Activated B cell treated with CpG ODN at 0.5 μM for 24 hours (primary cell): ENCODE measurements at places on chromosomes 1 and 21. TPM values are rescaled to one million over a fixed set of nuclear protein-coding genes. Genes with fewer than 3 reads are reported as not detected.

DNA sequence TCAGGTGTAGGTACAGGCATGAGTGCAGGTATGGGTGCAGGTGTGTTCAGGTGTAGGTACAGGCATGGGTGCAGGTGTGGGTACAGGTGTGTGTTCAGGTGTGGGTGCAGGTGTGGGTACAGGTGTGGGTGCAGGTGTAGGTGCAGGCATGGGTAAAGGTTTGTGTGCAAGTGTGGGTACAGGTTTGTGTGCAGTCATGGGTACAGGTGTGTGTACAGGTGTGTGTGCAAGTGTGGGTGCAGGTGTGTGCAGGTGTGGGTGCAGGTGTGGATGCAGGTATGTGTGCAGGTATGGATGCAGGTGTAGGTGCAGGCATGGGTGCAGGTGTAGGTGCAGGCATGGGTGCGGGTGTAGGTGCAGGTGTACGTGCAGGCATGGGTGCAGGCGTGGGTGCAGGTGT lies 79.4 kb upstream of the ACTL8 start:
- H3K27ac ChIP-seq, result no peak overlapping the region
- H3K4me3 ChIP-seq, result no peak overlapping the region
- peaks cover 11% of the 10 kb centered on the region for H3K4me1 ChIP-seq

DNA sequence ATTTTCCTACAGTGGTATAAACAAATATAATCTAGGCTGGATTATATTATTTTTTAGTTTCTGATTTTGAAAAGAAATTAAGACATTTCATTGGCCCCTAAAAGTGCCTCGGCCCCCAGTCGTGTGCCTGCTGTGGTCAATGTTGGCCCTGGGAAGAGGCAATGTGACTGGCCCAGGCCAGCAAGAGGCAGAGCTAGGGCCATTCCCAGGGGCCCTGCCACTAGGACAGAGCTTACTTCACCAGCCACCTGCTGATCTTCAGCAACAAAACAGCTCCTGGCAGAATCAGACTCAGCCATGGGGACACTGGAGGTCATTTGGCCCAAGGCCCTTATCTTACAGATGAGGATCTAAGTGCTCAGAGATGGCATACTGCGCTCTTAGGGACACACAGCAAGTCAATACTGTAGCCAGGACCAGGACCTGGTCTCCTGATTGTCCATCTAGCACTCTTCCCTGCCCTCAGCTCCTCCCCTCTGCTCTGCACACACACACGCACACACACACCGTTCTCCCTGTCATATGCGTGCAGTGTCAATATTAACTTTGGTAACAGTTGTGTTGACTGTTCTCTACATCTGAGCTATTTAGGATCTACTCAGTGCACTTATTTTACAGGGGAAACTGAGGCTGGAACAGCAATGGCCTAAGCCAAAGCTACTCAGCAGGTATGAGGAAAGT lies 16.6 kb upstream of the KLHDC7A start:
- no peaks in the 10 kb centered on the region for H3K36me3 ChIP-seq
- no peak overlapping the region for H3K27ac ChIP-seq
- DNase-seq, result no peak
- no peak overlapping the region for H3K4me3 ChIP-seq
- H3K27me3 ChIP-seq, result peaks cover 19% of the 10 kb centered on the region

GRCh38 chr1:110305900-110306420 lies 33.2 kb upstream of the RBM15 start:
- H3K27me3 ChIP-seq, result no peaks in the 10 kb centered on the region
- H3K36me3 ChIP-seq, result no peaks in the 10 kb centered on the region
- no peak overlapping the region for H3K4me3 ChIP-seq

- no peak for DNase-seq
- no peaks in the 10 kb centered on the region for H3K36me3 ChIP-seq
- H3K27me3 ChIP-seq, result no peaks in the 10 kb centered on the region
Measured at GRCh38 chr1:162757476-162757875, 33.0 kb upstream of the HSD17B7 start.

- H3K4me3 ChIP-seq, result no peak overlapping the region
- no peak for DNase-seq
- peaks cover 34% of the 10 kb centered on the region for H3K4me1 ChIP-seq
- H3K27me3 ChIP-seq, result no peaks in the 10 kb centered on the region
Measured at GRCh38 chr1:206809504-206810084, 37.3 kb upstream of the IL10 start.

GRCh38 chr1:54125386-54126070 lies 27.3 kb downstream of the CDCP2 start:
- peaks cover 5% of the 10 kb centered on the region for H3K4me1 ChIP-seq
- H3K27ac ChIP-seq, result no peak overlapping the region
- no peak overlapping the region for H3K4me3 ChIP-seq

GRCh38 chr21:35266546-35266945 lies 217.4 kb upstream of the RUNX1 start:
- H3K36me3 ChIP-seq, result no peaks in the 10 kb centered on the region
- peaks cover 3% of the 10 kb centered on the region for H3K27me3 ChIP-seq
- H3K4me3 ChIP-seq, result no peak overlapping the region
- no peak overlapping the region for H3K27ac ChIP-seq

DNA sequence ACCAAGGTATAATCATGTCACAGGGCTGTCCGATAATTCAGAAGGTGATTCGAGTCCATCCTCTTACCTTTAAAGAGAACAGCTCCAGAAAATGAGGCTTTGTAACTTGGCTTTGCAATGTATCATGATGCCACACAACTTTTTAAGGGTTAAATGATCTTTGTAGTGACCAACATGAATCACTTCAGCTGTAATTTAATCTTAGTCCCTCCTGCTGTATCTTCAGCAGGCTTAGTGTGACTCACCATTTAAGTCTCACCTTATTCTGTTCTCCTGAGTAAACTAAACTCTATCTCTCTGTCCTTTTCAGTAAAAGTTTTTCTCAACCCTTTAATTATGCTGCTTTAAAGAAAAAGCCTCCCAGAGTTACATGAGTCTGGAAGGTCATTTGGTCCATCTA lies 1.9 kb upstream of the HIVEP3 start:
- no peak overlapping the region for H3K4me3 ChIP-seq
- H3K27ac ChIP-seq, result no peak overlapping the region
- peaks cover 28% of the 10 kb centered on the region for H3K4me1 ChIP-seq
- no peaks in the 10 kb centered on the region for H3K36me3 ChIP-seq

DNA sequence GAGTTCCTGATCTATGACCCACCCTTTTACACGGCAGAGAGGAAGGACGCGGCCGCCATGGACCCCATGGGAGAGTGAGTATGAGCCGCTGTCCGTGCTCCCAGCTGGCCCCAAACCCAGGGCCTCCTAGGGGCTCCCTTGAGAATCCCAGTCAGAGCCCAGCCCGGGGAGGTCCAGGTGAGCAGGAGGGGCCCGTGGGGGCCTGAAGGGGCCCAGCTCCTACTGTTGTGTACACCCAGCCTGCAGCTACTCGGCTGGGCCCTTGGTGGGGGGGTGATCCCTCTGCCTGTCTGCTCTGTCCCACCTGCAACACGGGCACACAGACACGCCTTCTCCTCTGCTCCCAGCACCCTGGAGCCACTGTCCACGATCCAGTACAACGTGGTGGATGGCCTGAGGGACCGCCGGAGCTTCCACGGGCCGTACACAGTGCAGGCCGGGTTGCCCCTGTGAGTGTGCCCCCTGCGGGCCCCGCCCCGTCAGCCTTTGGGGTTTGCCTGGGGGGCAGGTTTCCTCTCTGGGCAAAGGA lies 28.6 kb upstream of the LRRC3 start:
- H3K4me3 ChIP-seq, result no peak overlapping the region
- DNase-seq, result no peak
- peaks cover 9% of the 10 kb centered on the region for H3K4me1 ChIP-seq
- H3K36me3 ChIP-seq, result peaks cover 1% of the 10 kb centered on the region

GRCh38 chr21:33684068-33684467 lies 41.8 kb downstream of the ITSN1 start:
- peaks cover 12% of the 10 kb centered on the region for H3K27me3 ChIP-seq
- H3K4me1 ChIP-seq, result no peaks in the 10 kb centered on the region
- no peak for DNase-seq

- H3K27ac ChIP-seq, result no peak overlapping the region
- no peaks in the 10 kb centered on the region for H3K36me3 ChIP-seq
- H3K4me1 ChIP-seq, result no peaks in the 10 kb centered on the region
- no peak for DNase-seq
- H3K4me3 ChIP-seq, result no peak overlapping the region
Measured at GRCh38 chr1:86322241-86322640, 73.9 kb downstream of the ODF2L start.

GRCh38 chr21:15446223-15446622 lies 283.6 kb upstream of the USP25 start:
- no peaks in the 10 kb centered on the region for H3K36me3 ChIP-seq
- no peaks in the 10 kb centered on the region for H3K27me3 ChIP-seq
- peaks cover 17% of the 10 kb centered on the region for H3K4me1 ChIP-seq
- no peak overlapping the region for H3K4me3 ChIP-seq

- H3K36me3 ChIP-seq, result no peaks in the 10 kb centered on the region
- DNase-seq, result no peak
- no peak overlapping the region for H3K4me3 ChIP-seq
- no peaks in the 10 kb centered on the region for H3K4me1 ChIP-seq
- no peak overlapping the region for H3K27ac ChIP-seq
Measured at GRCh38 chr1:192696082-192696481, 60.1 kb downstream of the RGS13 start.

- H3K36me3 ChIP-seq, result peaks cover 1% of the 10 kb centered on the region
- H3K27ac ChIP-seq, result no peak overlapping the region
- H3K4me3 ChIP-seq, result no peak overlapping the region
- no peaks in the 10 kb centered on the region for H3K4me1 ChIP-seq
- DNase-seq, result no peak
- H3K27me3 ChIP-seq, result no peaks in the 10 kb centered on the region
Measured at GRCh38 chr1:46411601-46412341, 17.7 kb downstream of the FAAH start.

ESPN gene
- total RNA-seq, result 0.18 TPM in 1 of 2 replicates, not detected in the other

SPRR1B gene
- total RNA-seq, result not detected in 2 replicates

FCGR3B gene
- total RNA-seq, result not detected in 2 replicates

CAMTA1 gene
- 49.8 and 50.8 TPM in 2 replicates for total RNA-seq

ITLN2 gene
- not detected in 2 replicates for total RNA-seq

GUCA2B gene
- total RNA-seq, result not detected in 2 replicates

FCRL1 gene
- 111 and 138 TPM in 2 replicates for total RNA-seq

FAM72C gene
- 0.27 and 0.49 TPM in 2 replicates for total RNA-seq

NADK gene
- 106 and 122 TPM in 2 replicates for total RNA-seq

PIK3C2B gene
- total RNA-seq, result 127 and 151 TPM in 2 replicates

MTMR11 gene
- total RNA-seq, result not detected in 2 replicates

RPF1 gene
- 42.8 and 46.3 TPM in 2 replicates for total RNA-seq
